ENCODE measurements at places on chromosomes 4 and X.

GRCh38 chr4:142563682-142564291 lies 282.3 kb downstream of the INPP4B start:
- no peak for DNase-seq

DNA sequence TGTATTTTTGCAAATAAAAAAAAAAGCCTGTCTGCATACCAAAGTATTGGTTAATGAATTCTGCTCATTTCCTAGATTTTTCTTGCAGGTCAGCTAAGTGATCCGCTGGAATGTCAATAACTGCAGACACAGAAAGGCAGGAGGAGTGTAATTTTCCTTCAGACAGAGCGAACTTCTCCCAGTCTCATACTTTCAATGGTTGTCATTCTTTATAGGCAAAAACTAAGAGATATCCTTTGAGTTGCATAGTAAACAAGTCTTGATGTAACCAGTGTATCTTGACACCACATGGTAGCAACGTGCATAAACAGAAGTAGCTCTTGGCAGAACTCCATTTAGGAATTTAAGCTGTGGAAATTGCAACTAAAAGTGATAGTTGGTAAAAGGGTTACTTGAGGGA lies 8.2 kb downstream of the CAPN6 start:
- no peak for DNase-seq

- DNase-seq: no peak
These were observed 400.4 kb upstream of the DIPK2B start for GRCh38 chrX:45601052-45601451.

DNA sequence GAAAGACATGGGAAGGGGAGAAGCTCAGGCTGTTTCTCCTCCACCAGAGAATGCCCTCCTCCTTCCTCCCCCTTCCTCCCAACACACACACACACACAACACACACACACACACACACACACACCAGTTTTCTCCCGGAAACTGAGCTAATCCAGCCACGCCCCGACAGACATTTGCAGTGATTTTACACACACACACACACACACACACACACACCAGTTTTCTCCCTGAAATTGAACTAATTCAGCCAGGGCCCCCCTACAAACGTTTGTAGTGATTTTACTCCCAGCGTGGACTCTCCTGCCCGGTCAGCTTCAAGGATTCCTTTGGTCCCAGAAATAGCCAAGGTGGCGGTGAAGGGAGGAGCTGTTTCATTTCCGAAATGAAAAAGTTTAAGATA lies 32.9 kb upstream of the STX18 start:
- DNase-seq: peak; percentile 80

DNA sequence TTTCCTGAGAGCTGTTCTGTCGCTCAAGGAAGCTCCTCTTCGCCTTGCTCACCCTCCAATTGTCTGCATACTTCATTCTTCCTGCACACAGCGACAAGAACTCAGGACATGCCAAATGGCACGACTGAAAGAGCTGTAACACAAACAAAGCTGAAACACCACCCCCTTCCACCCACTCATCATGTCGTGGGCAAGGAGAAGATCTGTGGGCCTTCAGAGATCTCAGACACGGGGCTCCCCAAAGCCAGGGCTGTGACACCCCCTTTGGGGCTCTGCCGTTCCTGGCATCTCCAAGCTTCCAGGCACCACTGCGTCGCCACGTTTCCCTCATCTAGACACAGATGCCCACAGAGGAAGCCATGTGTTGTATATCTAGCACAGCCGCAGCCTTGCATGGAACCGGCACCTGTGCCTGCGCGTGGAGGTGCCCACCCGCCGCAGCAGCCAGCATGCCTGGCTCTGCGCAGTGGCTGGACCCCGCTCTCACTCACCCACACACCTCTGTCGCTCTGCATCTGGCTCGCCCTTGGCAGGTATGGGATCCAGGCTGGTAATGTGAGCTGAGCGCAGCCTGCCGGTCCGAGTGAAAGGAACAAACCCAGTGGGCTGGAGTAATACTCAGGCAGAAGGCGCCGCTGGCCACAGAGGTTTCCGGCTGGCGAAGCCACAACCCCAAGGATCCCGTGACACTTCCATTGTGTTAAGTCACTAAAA lies 676.4 kb upstream of the INTU start:
- DNase-seq: no peak

DNA sequence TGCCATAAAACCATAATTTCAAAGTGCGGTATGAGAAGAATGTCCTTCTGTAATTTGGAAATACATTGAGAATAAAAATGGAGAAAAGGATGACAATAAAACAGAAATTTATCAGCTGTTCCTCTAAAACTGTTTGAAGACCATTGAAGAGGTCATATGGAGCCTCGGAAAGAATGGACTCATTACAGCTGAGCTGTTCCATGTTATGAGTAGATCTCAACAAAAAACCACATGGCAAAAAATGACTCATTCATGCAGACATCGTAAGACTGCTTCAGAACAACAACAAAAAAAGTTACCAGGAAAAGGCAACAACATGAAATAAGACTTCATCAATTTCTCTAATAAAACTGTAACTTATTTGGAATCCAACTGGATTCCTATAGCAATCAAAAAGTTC lies 39.7 kb downstream of the AKAP4 start:
- no peak for DNase-seq

- DNase-seq: no peak
These were observed 7.7 kb upstream of the STK32B start for GRCh38 chr4:5043579-5043978.

DNA sequence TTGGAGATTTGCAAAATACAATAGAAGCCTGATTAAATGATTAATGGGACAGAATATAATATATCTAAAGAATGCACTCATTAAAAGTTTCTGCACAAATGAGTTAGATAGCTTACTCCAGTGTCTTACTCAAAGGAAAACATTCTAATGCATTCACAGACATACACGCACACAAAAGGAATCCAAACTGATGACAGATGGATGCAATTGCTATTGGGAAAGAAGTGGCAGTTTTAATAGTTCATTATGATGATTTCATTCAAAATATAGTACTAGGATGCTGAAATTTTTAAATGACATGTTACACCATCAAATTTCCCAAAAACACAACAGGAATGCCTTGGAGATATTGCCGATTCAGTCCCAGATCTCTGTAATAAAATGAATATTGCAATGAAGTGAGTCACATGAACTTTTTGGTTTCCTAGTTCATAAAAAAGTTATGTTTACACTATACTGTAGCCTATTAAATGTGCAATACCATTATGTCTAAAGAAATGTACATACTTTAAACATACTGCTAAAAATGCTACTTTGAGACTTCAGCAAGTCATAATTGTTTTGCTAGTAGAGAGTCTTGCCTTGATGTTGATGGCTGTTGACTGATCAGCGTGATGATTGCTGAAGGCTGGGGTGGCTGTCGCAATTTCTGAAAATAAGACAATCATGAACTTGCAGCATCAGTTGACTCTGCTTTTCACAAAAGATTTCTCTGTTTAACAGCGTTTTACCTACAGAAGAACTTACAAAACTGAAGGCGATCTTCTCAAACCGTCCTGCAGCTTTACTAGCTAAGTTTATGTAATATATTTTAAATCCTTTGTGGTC lies 45.6 kb downstream of the BBS12 start:
- DNase-seq: peak; percentile 65

DNA sequence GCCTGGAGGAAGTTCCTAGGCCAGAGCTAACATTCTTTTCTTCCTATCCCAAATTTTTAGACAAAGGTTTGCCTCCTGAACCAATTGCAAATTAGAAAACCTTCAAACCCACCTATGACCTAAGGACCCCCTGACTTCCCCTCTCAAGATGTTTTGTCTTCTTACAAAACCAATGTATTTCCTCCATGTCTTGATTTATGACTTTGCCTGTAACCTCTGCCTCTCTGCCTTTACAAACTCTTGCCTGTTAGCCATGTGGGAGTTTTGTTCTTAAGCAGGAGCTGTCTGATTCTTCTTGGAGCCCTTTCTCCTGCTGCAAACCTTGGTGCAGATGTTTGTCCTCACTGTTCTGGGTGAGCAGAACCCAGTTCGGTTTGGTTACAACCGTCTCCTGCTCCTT lies 222.3 kb upstream of the BOD1L1 start:
- DNase-seq: no peak

DNA sequence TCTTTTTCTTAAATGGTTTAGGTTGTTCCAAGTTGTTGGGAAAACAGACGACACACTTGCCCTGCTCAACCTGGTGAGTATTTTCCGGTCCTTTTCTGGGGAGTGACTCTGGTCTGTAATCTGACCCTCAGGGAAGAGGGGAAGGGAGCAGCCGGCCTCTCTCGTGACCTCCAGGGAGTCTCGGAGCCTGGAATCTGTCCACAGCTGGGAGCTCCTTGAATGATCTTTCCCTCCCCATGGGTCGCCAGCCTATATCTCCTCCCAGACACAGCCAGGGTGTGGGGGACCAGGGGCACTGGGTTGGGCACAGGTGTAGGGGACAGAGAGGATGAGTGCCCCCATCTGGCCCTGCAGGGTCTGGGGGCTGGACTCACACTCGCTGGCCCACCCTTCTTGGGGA lies 18.9 kb downstream of the TMEM175 start:
- DNase-seq: no peak

GRCh38 chr4:89753601-89754066 lies 83.3 kb downstream of the SNCA start:
- peak; percentile 63 for DNase-seq

DNA sequence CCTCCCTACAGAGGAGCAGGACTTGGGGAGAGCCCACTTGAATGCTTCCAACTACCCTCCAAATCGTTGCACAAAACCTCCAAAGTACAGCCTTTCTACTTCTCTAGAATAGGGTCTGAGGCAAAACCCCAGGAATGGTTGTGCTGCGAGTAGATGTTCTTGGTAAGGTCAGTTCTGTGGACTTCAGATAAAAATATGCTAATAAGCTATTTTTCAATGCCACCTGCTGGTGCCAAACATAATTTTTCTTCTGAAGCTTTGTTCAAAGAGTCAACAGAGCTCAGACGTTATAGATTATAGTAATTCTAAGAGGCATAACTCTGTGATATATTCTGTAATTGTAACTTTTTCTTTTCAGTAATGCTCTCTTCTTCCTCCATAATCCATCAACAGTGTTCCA lies 425.7 kb downstream of the GPAT3 start:
- DNase-seq: peak; percentile 56

DNA sequence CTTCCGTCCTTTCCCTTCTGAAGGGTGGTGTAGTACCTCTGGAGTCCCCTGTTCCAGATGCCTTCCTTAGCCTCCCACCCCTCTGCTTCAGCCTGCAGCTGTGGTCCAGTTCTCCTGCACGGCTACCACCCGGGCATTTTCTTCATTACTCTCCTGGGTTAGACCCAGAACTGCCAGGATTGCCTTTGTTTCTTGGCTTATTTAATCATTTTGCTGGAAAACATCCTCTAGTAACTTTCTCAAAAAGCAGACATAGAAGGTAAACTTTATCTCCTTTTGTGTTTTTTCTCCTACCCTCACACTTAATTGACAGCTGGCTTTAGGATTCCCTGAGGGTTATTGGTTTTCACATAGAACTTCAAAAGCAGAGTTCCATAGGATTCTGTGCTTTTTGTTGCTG lies 20.2 kb downstream of the ANAPC4 start:
- no peak for DNase-seq

DNA sequence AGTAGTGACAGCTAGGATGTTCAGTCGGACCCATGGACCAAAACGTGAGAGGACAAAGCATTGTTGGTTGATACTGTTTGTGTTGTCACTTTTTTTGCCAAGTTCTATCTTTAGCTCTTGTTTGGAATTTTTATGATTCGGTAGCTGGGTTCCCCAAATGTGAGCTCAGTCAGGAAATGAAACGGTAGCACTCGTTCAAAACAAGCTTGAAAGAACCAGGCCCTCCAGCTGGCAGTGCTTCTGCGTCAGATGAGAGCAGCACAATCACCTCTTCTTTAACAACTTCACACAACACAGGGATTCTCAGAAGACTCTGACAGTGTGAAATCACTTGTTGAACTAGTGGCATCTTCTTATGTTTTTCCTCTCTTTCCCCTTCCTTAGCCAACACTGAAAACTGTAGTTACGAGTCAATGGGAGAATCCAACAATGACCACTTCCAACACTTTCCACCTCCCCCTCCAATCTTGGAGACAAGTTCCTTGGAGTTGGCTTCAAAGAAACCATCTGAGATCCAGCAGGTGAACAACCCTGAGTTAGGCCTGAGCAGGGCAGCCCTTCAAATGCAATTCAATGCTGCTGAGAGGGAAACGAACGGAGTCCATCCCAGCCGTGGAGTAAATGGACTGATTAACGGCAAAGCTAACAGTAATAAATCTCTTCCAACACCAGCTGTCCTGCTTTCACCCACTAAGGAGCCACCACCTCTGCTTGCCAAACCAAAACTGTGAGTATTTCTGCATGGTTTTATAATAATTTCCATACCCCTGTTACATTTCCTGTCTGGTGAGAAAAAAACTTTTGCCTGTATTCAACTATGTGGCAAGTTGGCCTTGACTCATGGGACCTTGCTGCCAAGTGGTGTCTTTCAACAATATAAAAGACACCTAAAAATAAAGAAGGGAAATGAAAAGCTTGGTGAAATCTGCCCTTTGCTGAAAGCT lies 214.6 kb downstream of the PALLD start:
- peak; percentile 79 for DNase-seq

GRCh38 chr4:8728536-8729407 lies 136.2 kb downstream of the CPZ start:
- no peak for DNase-seq

- DNase-seq: no peak
These were observed 1480.5 kb upstream of the IGFBP7 start for GRCh38 chr4:58590722-58591121.

GRCh38 chr4:165443276-165443675 lies 64.5 kb downstream of the CPE start:
- no peak for DNase-seq

GRCh38 chrX:80705379-80705778 lies 104.3 kb downstream of the BRWD3 start:
- no peak for DNase-seq

DNA sequence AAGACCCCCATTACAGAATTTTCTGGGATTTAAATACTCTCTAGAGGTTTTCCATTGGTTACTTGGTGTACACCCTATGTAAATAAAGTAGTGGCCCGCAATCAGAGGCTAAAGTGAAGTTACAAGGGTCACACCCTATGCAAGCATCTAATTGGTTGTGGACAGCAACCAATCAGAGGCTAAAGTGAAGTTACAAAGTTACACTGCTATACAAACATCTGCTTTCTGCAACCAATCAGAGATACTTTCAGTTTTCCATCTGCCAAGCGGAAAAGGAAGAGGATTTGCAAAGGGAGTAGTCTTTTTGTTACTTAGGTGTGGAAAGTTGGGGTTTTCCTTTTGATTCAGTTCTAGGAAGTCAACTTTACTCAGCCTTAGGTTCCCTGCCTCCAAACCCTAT lies 2.0 kb upstream of the ATRX start:
- peak; percentile 37 for DNase-seq

DNA sequence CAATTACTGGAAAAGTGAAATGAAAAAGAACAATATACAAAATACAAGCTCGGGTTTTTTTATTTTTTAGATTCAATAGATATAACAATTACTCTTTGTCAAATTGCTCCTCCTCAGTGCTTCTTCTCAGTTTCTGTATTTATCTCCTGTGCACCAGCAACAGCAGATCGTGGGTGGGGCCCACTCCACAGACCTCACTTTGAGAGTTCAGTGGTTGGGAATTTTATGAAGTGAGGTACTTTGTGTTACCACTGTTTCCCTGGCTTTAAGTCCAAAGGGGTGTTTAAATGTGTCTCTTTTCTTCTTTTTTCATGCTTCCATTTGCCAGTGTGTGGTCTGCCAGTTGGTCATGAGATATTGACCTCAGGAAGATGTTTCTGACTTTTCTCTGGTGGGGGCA lies 54.4 kb downstream of the KIT start:
- no peak for DNase-seq

All from AG20443 (cell line).